Fibroblast of the conjunctiva (primary cell): ENCODE measurements at places on chromosomes 12 and 14.
A peak's percentile ranks its signal among the peaks of the same experiment; 100 is the strongest.

GRCh38 chr12:28563286-28563685 lies 373.0 kb downstream of the CCDC91 start:
- no peak for DNase-seq

DNA sequence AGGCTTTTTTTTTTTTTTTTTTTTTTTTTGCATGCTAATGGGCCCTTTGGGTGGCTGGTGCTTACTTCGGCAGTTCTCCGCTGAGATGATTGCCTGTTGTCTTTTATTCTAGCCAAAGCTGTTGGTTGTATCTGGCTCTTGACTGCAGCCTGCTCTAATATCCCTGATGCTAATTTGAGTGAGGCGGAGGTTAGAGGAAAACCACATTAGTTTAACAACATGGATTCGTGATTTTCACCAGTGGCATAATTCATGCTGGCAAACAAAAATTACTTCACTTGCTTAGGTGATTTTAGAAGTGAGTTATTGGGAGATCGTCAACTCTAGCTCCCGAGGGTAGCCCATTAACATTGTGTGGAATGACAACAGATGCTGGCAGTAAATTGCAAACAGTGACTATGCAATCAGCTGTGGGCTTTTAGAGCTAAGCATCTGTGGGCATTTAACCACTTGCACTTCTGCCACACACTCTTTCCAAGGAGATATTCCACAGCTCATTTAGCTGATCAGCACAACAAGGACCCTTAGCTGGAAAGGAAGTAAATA lies 97.6 kb upstream of the ZDHHC17 start:
- DNase-seq: no peak

DNA sequence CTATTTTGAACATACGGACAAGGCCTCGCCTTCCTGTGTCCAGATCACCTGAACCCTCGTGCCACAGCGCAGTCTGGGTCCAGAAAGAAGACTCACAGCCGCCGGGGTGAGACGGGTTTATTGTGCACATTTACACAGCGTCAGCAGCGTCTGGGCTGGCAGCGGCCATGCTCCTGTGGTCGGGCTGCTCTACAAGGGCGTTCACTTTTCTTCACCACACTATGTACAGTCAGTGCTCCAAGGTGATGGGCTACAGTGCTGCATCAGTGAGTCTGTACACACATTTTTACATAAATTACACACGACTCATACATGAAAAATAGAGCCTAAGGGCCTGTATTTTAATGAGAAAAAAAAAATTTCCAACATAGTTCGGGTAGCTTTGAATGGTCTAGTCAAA lies 18.0 kb downstream of the ZFYVE21 start:
- no peak for DNase-seq

- no peak for DNase-seq
Measured at GRCh38 chr12:110844131-110844530, 2.7 kb upstream of the CCDC63 start.

- peak; percentile 65 for DNase-seq
Measured at GRCh38 chr12:106136263-106136662, 2.5 kb downstream of the NUAK1 start.

DNA sequence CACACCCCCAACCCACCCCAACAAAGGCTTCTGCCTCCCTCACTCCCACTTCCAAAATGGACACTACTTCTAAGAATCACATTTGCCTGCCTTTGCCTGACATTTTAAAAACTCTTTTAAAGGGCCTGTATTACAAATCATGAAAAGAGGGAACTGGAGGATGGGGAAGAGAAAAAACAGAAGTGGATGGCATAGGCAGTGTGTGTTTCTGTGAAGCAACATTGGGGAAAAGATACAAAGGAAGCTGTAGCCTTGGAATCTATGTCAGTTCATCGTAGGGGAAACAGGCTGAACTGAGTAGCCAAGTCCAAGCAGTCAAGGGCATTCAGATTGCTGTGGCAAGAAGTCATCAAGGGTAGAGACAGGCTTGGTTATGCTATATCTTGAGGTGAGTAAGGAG lies 273.9 kb downstream of the BTG1 start:
- no peak for DNase-seq

- DNase-seq: no peak
Measured at GRCh38 chr12:64625243-64626077, 15.2 kb downstream of the RASSF3 start.

DNA sequence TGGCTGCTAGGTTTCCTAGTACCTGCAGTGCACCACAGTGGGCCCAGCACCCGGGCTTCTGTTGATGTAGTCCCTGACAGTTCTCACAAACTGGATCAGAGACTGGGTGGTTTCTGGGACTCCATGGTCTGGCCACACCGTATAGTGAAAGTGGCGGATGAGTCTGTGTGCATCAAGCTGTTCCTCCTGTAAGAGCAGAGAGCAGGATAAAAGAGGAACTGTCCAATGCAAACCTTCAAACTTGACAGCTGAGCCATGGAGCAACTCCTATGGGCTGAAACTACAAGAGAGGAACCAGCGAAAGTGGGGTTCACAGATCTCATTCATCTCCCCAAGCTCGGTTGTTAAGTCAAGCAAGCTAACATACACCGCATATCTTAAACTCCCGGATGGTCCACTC lies 102.8 kb downstream of the PTPRB start:
- no peak for DNase-seq

GRCh38 chr12:113334786-113335539 lies at the start of gene SLC8B1:
Gene SLC8B1 (minus strand): TSS chr12:113335109. CDS start chr12:113332878, 2,231 bp downstream.
- peak; percentile 57 for DNase-seq

- DNase-seq: no peak
Measured at GRCh38 chr12:124396544-124397398, 101.9 kb downstream of the RFLNA start.

DNA sequence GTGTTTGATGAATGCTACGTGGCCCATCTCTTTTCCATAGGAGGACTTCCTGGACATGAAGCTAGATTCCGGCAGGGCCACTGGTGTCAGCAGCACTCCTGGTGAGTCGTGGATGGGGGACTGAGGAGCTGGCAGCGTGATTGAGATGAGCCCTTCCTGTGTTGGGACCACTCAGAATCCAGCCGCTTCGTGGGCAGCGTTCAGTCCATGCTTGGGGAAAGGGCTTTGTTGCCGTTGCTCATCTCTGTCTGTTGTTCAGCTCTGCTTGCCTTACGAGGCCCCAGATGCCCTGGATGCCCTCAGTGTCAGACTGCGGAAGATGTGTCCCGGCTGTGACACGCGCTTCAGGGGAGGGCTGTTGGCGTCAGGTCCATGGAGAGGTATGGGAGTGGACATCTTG lies 127.1 kb upstream of the RTL1 start:
- no peak for DNase-seq

- no peak for DNase-seq
Measured at GRCh38 chr14:102255401-102256190, 49.4 kb downstream of the MOK start.

GRCh38 chr14:98323836-98324235 lies 948.2 kb downstream of the BCL11B start:
- DNase-seq: no peak

DNA sequence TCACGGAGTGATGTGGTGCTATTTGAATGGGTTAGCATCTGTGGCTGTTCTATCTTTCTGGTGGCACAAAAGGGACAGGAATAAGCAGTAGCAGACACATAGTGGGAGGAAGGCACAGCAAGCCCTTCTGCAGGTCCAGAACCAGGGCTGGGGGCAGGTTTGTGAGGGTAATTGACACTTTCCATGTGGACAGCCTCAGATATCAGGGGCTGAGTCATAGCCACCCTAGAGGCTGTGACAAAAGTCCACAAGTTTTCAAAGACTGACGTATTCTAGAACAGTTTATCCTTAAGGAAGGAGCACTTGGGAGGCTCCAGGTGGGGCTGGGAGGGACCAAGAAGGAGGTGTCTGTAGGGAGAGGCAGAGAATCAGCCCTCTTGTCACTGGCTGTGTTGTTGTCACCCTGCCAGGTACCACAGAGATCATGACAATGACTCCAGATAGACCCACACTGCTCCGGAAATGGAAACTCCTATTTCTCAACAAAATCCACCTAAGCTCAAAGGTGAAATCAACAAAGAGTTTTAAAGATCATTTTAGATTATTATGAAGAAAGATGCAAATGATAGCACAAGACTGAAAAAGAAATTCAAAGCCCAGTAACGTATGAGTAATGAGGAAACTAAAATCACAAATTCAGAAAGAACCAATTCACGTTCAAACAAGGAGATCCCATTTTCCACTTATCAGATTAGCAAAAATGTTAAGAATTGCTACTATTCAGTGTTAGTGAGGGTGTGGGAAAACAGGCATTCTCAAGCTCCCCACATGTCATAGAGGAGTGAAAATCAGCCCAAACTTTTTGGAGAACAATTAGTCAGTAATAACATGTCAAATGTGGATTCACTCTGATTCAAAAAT lies 48.3 kb downstream of the NFKBIA start:
- DNase-seq: no peak

DNA sequence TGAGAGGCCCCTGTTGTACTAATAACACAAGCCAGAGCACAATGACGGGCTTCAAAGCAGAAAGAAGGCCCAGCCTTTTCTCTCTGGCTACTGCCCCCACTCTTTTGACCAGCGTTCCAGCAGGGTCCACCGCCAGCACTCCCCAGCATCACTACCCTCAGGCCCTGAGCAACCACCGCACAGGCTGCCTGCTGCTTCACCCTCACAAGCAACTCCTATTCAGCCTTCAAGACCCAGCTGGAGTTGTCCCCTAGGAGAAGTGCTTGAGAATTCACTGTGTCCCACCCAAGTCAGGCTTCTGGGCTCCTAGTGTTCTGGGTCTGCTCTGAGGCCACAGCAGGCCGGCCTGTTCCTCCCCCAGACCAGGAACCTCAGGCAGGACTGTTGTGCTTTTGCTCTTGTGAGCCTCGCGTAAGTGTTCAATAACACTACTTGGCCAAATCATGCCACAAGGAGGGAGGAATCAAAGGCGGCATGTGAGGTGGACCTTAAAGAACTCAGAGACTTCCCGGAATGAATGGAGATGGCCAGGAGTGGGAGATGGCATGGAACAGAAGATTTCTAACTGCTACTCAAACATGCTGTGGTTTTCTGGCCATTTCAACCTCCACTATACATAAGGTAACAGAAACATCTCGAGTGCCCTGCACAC lies 83.3 kb upstream of the GPR68 start:
- DNase-seq: no peak

DNA sequence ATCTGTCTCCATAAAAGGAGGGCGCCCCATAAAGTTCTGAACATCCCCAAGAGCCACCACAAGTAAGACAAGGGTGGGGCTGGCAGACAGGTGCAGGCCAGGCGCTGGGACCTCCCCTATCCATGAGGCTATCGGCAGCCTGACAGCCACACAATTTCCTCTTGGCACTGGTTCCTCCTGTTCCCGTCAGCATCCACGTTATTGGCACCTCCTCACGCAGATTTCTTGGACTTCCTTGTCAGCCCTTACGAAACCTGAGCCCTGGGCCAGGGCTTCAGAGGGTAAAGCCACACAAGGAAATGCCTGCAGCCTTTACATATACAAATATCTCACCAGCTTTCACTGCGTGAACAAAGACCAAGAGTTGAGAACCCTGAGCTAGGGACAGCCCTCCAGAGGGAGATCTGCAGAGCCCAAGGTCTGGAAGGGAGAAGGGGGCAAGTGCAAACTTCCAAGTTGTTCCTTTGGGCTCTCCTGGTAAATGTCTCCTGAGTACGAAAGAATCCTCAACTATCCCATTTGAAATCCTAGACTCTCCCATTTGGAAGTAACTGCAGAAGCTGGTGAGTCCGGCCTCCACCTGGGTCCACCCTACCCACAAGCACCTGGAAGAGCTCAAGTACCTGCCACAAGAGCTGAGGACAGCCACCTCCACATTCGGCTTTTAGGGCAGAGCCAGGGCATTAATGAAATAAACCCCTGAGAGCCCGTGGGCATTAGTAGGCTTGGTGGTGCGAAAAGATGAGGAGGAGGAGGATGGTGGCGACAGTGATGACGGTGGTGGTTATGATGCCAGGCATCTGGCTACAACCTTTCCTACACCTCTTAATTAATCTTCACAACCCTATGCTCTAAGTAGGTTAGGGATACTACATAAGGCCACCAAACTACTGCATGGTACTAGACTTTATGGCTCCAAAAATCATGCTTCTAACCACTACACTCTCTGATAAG lies 5.5 kb upstream of the TC2N start:
- peak; percentile 58 for DNase-seq

DNA sequence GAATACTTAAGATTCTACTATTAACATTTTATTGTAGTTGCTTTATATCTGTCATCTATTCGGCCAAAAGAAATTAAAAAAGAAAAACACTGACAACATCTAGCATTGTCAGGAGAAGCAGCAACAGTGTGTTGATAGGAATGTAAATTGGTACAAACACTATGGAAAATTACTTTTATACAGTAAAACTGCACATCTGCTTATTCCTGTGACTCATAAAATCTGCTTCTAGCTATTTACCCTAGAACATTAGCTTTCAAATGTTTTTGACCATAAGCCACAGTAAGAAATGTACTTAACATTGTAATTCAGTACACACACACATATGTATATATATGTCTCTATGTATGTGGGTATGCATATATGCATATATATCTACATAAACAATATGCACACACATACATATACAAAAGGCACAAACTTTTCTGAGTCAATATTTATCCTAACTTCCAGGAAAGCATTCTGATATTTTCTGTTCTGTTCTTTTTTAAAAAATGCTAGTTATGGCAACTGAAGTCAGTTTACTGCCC lies 278.9 kb upstream of the GARIN2 start:
- DNase-seq: no peak

DNA sequence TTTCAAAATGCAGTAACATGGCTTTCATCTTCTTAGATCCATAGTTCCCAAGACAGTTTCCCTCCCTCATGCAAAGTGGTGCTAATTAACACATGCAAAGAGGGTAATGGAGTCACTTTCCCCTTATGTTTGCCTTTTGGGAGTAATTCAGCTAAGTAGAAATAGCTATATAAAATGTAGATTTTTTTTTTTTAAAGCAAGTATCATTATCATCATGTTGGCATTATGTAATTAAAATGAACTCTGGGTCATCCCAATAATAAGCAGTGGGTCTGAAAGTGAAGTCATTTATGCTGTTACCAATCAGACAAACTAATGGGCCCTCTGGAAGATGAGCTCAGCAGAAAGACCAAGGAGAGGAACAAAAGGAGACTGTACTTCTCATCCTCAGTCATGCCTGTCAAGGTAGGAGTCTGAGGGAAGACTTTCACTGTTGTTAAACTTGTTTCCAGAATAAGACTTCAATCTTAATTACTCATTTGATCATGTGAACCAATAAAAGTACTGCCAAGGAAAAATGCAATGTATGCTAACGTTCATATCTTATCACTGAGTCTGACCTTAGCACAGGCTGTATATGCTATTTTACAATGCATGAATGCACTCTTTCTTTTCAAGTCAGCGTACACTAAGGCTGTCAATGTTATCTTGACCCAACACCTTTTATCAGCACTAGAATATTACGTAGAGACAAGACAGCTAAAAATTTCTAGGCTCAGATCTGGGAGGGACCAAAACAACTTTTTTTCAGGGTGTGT lies 26.8 kb downstream of the AREL1 start:
- DNase-seq: no peak

- DNase-seq: no peak
Measured at GRCh38 chr12:2923057-2923456, 32.4 kb downstream of the TULP3 start.

- no peak for DNase-seq
Measured at GRCh38 chr12:96409731-96410130, 9.5 kb upstream of the CDK17 start.

GRCh38 chr14:79949906-79950305 lies 261.4 kb downstream of the DIO2 start:
- no peak for DNase-seq
